ENCODE measurements at places on chromosomes 16 and 17.

DNA sequence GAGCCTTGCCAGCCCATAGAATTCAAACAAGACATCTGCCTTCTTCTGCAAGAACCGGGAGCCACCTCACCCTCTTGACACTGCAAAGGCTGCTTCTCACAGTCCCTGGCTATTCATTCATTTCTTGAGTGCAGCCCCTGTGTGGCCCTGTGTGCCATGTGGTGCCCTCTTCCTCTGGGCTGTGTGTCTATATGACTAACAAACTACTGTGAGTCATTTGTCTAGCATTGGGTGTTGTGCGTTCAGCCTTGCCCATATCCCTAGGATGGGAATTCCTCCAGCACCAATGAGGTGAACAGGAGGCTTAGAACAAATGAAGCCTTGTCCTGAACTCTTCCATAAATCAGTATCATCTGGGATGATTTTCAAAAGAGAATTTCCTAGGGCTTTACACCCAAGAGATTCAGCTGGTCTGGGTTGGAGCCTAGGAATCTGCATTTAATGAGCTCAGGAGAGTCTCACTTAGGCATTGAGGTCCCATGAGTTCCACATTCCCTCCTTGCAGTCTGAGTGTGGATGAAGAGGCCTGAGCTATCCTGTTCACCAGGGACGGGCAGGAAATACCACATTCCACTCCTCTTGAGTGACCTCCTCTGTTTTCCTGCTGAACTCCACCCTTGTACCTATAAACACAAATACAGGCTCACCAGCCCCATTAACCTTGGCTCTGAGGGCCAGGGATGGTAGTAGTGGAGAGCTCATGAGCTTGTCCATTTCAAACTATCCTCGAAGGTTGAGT lies 308.7 kb upstream of the N4BP1 start:
- no peak for DNase-seq

DNA sequence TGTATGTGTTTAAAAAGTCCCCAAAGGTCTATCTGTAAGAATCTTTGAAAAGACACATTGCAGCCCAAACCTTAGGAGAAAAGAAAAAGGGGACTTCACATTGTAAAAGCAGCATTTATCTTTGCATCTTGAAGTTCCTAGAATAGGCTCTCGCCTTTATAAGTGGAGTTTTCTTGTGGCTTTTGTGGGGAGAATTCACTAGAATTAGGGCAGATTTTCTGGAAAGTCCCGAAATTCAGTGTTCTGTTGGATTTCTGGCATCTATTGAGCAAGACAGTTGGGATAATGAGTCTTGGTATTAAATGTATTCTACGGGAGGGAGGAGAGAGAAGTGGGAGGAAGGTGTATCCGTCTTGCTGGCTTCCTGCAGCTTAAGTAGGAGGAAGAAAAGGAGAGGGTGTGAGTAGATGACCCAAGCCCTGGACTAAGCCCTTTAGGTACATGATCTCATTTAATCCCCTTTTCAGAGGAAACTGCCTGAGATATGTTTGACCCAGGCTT lies 62.6 kb downstream of the PRKCA start:
- DNase-seq = no peak

DNA sequence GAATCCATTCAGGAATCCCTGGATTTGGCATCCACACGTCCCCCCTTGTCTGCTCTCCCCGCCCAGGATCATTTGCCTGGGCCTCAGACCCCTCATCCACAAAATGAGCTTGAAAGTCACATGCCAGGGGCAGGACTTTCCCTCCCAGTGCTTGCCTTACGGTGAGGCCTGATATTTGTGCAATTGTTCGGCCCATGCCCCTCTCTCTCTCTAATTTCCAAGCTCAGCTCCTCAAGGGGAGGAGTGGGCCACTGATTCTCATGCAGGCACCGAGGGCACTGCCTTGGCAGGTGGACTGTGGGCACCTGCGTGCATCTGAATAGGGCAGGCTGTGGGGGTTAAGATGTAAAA lies 267.2 kb upstream of the FOXF1 start:
- DNase-seq = no peak

DNA sequence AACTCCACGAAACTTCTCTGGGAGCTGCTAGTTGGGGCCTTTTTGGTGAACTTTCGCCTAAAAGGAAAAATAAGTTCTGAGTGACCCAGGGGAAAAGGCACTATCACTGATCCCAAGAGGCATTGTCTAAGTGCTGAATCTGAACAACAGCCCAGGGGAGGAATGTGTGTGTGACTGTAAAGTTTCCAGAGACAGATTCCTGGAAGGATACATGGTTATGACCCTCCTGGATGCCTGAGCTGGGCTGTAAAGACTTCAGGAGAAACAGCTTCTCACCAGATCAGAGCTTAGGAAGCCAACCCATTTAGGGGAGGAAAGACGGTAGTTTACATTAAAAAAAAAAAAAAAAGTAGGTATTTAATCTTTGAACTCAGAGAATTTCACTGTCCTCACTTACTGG lies 20.2 kb downstream of the HIGD1B start:
- no peak for DNase-seq

DNA sequence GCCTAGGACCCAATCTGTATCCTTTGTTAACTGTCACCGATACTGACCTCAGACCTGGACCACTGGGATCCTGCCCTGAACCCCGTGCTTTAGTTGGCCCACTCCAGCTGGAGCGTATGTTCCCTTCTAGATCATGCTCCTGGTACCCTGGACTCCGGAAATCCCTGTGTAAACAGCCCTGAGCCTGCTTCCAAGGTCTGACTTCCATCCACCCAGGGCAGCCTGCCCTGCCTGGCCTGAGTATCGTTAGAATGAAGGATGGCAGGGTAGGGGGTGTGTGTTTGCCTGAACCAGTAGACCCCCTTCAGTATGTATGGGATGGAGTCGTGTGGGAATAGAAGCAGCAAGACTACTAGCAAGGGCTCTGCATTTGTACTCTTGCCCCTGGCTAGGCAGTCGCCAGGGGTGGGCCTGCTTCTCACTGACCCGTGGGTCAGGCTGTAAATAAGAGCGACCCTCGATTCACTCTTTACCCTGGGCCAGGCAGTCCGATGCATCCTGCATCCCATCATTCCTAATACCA lies 691 bp upstream of the TMEM98 start:
- DNase-seq = no peak

GRCh38 chr16:27383556-27384243 lies 18.3 kb upstream of the IL21R start:
- no peak for DNase-seq

- no peak for DNase-seq
Measured at GRCh38 chr17:32970281-32970680, 21.4 kb upstream of the SPACA3 start.

DNA sequence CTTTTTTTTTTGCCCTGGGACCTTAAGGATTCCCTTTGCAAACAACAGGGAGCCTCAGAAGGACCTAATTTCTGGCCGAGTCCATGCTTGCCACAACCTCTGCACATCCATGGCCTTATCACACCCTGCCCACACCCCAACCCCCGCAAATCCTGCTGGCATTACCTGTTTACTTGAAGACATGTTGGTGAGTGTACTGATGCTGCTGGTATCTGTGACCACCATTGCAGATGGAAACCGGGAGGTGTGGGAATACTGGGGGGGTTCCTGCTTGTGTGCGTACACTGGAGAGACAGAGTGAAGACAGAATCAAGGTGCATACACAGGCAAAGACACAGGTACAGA lies 46.0 kb downstream of the HNF1B start:
- no peak for DNase-seq

DNA sequence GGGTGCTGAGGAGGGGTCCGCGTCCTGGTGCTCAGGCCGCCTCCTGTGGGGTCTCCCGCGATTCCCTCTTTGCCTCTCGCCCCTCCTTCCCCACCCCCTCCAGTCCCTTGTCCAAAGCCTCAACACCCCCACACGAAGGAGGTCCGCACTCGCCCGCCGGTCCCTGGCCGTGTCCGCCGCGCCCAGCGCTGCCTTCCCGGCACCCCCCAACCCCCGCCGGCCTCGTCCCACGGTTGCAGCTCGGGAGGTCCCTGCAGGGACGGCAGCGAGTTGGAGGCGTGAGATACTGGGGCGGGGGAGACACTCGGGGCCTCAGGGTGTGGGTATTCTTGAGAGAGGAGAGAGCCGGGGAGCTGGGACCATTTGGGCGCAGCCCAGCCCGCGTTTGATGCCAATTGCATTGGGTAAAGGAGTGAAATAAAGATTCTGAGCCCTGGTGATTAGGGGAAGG lies 468 bp downstream of the FLYWCH2 start:
- peak; percentile 43 for DNase-seq

DNA sequence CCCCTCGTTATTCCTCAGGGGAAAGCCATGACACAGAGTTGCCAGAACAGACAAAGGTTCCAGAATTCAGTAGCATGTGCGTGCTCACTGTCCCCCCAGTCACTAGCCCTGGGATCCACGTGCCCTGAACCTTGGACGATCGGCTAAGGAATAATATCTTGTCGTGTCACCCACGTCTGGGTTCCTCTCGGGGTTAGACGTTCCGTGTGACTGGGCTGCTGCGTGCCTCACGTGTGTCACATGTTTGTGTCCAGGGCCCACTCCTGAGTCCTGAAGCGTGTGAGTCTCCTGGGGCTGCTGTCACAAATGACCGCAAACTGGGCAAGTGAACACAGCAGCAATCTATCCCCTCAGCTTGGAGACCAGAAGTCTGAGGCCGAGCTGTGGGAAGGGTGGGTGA lies 12.4 kb upstream of the ZNF469 start:
- DNase-seq = no peak

DNA sequence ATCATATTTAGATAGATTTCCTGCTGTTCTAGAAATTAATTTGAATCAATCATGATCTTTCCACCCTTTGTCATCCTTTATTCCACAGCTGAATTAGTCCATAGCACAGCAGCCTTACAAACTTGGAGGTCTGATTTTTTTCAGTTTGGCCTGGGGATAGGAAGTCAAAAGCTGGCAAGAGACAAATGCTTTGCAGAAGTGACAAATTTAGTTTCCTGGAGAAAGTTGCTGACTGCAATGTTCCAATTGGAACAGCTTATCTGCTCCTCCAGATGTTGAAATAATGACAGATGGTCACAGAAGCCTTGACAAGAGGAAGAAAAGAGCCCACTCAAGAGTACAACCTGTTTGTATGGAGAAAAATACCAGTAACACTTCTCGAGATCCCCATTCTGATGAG lies 1276.1 kb upstream of the CDH8 start:
- DNase-seq = no peak

GRCh38 chr17:29954405-29954804 lies 13.0 kb downstream of the EFCAB5 start:
- no peak for DNase-seq

GRCh38 chr16:49282690-49283375 lies 1.2 kb upstream of the CBLN1 start:
- no peak for DNase-seq

DNA sequence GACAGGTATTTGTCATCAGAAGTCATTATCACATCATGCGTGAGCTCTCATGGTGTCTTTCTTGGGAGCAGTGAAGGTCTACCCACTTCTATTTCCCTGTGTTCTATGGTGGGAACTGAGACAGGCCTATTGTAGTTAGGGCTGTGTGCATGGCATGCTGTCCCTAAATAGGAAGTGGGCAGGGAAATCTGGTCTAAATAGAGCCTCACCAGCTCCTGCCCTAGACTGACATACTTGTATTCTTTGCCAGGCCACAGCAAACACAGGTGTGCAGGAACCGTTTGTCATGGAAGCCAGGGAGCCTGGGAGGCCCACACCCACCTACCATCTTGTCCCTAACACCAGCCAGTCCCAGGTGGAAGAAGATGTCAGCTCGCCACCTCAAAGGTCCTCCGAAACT lies 10.1 kb downstream of the SLC7A6 start:
- DNase-seq = no peak

DNA sequence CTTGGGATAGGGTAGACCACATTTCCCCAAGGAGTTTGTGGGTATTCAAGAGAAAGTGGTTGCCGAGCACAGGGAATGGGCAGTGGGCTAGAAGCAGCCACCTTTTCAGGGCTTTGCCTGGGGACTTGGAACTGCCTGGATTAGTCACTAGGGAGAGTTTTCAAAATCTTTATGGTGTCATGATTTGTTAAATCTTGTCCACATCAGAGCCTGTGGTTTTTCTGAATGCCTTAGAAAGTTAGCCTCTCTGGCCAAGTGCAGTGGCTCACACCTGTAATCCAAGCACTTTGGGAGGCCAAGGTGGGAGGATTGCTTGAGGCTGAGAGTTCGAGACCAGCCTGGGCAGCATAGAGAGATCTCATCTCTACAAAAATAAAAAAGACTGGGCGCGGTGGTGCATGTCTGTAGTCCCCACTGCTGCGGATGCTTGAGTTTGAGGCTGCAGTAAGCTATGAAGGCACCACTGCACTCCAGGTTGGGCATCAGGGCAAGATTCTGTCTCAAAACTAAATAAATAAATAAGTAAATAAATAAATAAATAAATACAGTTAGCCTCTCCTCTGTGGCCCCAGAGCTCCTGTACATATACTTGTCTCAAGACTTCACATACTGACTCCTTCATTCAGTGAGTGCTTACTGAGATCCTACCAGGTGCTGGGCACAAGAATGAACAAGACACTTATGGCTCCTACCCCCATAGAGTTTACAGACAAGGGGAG lies 76.3 kb upstream of the HNF1B start:
- DNase-seq = no peak

GRCh38 chr17:81976332-81977210 lies 858 bp upstream of the ASPSCR1 start:
- DNase-seq = no peak

DNA sequence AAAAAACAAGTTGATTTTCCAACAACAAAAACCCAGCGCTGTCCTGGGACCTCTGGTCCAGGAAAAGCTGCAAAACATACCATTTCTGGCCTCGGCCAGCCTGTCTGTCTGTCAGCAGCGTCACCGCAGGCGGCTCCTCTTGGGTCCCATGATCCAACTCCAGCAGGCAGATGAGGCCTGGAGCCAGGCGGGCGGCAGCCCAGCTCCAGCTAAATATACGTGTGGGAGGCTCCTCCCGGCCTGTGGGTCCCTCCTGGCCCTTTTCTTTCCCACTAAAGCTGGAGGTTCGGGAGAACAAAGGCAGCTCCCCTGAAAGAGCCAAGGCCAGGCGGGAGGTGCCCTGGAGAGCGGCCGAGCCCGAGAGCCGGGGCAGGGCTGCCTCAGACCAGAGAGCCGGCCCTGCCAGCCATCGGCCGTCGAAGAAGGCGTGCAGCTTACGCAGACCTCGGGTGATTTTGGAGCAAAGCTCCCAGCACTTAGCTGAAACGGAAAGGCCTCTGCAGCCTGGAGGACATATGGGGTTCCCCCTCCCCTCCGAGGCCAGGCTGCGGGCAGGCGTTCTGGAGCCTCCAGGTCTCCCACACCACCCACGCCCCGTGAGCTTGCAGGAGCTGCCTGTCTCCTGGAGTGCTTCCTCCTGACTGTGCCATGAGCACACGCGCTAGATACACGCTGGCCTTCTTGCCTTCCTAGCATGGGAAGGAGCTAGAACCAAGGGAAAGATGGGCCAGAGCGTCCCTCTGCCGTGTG lies 19.9 kb upstream of the JPH3 start:
- no peak for DNase-seq

GRCh38 chr17:34401165-34401564 lies 38.1 kb upstream of the CCL1 start:
- no peak for DNase-seq

Data from amygdala (tissue), 56 donors.